ENCODE measurements at places on chromosomes 6 and 20.

DNA sequence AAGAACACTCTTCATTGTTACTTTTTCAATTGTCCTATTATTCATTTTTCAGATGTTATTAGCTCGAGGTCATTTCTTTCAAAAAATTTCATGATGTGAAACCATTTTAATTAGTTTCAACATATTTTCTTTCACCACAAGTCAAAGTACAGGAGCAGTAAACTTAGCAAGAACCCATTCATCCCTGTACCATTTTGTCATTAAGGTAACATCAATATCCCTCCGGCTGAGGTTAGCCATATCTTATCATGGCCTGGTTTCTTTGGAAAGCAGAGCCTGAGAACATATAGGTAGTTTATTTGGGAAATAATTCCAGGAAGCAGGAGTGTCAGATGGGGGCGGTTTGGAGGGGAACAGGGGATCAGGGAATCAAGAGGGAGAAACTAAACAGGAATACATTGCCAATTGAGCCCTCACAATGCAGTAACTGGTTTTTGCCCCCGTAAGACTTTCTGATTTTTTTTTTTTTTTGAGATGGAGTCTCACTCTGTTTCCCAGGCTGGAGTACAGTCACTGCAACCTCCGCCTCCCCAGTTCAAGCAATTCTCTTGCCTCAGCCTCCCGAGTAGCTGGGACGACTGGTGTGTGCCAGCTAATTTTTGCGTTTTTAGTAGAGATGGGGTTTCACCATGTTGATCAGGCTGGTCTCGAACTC lies 83.7 kb downstream of the MKKS start:
- no peak for DNase-seq

DNA sequence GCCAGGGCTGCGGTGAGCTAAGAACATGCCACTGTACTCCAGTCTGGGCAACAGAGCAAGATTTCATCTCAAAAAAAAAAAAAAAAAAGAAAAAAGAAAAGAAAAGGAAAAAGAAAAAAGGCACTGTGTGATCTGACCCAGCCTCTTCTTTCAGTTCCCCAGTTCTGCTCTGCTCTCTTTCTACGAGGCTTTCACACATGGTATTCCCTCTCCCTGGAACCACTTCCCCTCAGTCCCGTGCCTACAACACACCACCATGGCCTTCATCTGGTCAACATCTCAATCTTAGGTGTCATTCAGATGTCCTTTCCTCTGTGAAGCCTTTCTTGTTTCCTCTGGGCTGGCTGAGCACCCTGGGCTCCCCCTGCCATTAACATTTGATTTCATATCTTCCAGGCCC lies 2.3 kb upstream of the DSN1 start:
- DNase-seq = no peak

GRCh38 chr20:16678779-16679178 lies 51.0 kb upstream of the SNRPB2 start:
- no peak for DNase-seq

DNA sequence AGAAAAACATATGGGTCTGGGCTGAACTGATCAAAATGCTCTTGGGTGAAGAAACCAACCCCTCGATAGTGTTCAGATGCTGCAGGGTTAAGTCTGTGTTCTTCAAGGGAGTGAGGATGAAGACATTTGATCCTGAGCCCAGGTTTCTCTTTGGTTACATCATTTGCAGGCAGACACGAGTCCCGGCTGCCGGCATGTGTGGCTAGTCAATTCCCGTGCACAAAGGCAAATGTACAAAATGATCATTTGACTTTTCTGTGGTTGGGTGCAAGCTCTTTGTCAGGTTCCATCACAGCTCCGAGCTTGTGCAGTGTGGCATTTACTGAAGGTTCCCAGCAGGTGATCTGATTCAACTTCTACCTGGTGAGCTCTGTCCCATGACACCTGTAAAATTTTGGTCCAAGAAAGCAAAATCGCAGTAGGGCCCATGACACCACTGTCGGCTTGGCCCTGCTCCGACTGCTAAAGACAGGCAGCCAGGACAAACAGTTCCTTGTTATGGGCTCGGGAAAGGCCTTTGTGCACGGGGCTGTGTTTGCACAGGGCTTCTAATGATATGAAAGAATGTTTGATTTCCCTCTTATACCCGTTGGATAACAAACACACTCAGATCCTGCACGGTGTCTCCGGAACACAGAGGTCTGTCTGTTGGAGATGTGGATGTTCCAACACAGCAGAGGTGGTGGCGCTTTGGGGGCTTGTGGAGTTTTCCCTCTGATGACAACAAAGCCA lies 46.9 kb downstream of the GJA10 start:
- no peak for DNase-seq
